ENCODE measurements at places on chromosomes 4 and X.

GRCh38 chr4:99612704-99613103 lies 38.1 kb downstream of the MTTP start:
- no peak for DNase-seq

DNA sequence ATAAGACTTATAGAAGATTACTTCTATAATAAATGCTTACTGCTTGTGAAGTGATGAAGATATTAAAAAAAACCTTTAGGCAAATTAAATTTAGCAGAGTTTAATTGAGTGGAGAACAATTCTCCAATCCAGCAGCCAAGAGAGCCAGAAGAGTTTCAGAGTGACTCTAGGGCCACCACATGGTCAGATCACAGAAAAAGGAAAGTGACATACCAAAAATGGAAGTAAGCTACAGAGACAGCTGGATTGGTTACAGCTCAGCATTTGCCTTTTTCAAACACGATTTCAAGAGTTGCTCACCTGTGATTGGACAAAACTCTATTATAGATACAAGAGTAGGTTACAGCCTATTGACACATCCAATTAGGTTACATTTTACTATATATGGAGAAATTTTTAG lies 79.0 kb upstream of the TRAM1L1 start:
- DNase-seq = no peak

DNA sequence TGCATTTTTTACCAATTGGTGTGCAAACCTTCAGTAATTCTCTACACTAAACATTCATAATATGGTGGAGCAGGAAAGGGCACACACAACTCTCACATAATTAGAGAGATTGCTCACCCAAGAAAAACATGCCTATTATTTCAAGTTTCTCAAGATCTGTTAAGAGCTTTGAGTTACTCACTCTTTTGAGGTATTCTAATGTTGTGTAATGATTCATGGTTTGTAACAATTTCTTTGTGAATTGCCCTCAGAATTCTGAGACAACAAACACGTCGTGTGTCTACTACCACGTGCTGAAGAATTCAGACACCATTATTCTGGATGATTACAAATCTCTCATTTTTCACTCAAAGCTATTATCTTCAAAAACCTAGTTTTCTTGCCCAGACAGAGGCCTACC lies 82.8 kb downstream of the PDGFC start:
- peak; percentile 38 for DNase-seq

DNA sequence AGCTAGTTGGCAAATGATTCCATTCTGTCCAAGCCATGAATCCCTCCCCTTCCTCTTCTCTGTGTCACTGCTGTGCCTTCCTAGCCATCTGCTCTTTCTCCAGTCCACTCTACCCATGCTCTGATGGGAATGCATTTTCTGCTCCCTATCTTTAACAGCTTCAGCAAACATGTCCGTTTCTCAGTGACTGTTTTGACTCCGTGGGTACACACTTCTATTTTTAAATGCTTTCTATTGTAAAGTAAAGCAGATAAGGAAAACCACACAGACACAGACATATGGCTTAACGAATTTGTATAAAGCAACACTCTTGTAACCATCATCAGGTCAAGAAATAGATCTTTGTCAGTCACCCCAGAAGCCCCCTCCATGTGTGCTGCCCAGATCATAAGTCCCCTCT lies 72.4 kb upstream of the KLHL13 start:
- DNase-seq = no peak

- no peak for DNase-seq
These were observed 883.3 kb downstream of the TRIML1 start for GRCh38 chr4:189022440-189023035.

- no peak for DNase-seq
These were observed 180.2 kb downstream of the FAM47B start for GRCh38 chrX:35122756-35123155.

- no peak for DNase-seq
These were observed 36.1 kb downstream of the HEPH start for GRCh38 chrX:66200050-66200664.

DNA sequence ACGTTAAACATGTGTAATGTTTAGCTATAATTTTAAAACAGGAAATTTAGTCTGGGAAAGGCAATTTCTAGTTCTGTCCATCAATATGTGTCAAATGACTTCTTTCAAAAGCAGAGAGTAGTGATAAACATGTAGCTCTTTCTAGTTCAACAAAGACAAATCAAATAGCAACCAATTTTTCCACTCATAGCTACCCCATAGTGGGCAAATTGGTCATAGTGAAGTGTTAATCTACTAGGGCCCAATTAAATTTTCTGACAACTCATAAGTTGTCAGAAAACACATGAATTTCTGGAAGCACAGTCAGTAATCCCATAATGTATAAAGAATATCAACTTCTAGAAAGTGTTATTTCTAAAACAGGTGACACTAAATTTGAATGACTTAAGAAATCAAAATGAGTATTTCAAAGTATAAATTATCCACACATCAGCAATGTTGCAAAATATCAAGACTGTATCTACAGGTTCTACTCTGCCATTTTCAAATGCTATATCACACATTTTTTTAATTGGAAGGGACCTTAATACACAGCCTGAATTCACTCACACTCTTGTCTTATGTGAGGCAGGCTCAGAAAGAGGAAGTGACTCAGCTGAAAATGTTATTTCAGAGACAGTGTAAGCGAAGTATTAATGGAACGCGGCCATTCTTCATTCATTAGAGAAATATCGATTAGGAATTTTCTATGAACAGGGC lies 7.7 kb downstream of the OCIAD2 start:
- DNase-seq = peak; percentile 14

DNA sequence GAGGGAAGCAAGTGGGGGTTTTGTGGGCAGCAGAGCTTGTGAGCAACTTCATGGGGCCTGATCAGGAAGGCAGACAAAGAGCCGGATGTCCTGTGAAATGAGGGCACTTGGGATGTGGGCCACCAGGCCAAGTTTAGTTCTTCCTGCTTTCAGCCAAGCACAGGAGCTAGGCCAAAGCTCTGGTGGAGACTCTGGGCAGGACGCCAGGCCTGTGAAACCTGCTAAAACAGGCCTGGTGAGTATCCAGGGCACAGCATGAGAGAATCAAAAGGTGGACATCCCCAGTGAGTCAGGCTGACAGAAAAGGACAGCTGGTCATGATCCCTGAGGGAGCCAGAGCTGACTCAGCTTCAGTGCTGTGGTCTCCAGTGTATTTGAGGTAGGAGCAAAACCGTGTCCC lies 95.7 kb downstream of the NPNT start:
- DNase-seq = no peak

GRCh38 chr4:132094017-132094416 lies 1055.1 kb upstream of the PCDH10 start:
- no peak for DNase-seq

DNA sequence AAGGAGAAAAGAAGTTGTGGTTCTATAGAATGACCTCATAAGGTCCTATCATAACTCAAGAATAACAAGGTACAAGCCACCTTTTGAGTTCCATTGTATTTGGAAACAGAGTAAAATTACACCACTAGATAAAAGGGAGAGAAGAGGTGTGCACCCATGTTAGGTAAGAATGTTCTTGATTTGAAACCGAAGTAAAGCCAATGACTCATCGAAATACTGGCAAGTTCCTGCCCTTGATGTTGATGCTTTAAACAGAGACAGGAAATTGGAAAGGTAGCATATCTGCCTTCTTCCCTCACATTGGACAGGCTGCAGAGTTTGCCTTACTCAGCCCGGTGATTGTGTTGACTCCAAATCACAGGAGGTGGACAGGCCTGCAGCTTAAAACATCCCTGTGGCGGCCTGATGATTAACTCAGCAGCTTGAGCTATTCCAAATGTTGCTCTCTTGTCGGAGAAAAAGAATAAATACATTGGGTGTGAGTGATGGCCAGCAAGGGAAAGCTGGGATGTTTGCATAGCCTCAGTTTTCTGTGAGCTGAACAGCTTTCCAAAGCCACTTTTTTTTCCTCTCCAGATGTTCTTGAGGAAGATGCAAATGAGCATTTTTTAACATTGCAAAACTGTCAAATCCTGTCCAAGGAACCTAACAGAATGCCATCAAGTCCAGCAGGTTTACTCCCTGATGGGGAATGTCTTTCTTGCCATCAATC lies 321.1 kb downstream of the NKX6-1 start:
- no peak for DNase-seq

GRCh38 chr4:2445130-2445529 lies 23.8 kb upstream of the RNF4 start:
- no peak for DNase-seq

GRCh38 chr4:111836601-111837000 lies 308.7 kb upstream of the FAM241A start:
- DNase-seq = no peak

- DNase-seq = no peak
These were observed 555.0 kb downstream of the ANKRD50 start for GRCh38 chr4:124157396-124158083.

DNA sequence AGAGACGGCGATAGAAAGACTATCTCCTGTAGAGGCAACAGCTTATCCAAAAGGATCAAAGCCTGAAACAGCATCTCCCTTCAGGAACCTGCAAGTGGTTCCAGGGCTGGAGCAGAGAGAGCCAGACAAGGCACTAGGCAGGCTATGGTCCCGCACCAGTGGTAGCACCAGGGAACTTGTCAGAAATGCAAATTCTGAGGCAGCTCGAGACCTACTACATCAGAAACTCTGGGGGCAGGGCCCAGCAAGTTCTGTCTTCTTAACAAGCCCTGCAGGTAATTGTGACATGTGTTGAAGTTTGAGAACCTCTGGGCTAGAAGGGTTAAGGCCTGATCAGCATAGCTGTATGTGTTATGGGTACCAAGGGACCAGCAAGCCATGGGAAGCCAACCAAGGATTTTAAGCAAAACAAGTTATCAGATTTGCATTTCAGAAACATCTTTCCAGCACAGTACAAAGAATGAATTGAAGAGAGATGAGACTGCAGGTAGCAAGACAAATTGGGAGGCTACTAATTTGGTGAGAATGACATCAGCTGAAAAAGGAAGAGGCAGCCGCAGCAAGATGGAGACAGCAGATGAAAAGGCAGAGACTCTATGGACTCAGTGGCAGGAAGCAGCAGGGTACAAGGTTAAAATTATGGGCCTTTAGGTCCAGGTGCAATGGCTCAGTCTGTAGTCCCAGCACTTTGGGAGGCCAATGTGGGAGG lies 139.7 kb downstream of the TSPAN5 start:
- no peak for DNase-seq

DNA sequence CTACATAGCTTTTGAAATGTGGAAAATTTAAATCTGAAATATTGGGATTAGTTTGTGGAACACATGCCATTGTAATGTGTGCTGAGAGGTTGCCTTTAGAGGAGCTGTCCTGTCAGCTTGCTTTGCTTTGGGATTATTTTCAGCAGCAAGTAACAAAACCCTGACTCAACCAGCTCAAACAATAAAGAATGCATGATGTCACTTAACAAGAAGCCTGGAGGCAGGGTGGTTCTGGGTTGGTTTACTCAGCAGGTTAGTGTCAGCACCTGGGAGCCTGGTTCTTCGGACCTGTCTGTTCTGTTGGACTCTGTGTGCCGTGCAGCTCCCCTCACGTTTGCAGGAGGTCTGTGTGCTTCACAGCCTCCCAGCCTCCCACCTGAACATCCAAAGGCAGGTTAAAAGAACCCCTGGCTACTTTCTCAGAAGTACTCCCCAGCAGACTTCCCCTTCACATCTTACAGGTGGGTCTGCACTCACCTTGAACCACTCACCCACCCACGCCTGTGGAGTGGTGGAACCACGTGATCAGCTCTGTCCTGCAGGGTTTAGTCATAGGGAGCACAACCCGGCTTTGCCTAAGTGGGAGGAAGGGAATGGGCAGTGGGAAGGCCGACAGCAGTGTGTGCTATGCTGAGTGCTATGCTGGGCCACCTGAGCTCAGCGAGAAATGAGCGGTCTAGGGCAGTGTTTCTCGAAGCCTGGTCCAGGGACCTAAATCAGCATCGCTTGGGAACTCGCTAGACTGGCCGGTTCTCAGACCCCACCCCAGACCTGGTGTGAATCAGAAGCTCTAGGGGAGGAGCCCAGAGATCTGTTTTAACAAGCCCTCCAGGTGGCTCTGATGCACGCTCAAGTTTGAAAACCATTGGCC lies 20.4 kb downstream of the TMEM131L start:
- DNase-seq = peak; percentile 65

GRCh38 chr4:122456231-122457116 lies at the start of gene IL2:
TSS of gene IL2 (minus strand) at chr4:122456725. CDS start at chr4:122456440, 285 bp downstream.
- DNase-seq = peak; percentile 6

- DNase-seq = no peak
These were observed 43.4 kb upstream of the PHF8 start for GRCh38 chrX:54087661-54088060.

GRCh38 chrX:13845721-13846378 lies 29.0 kb upstream of the GPM6B start:
- DNase-seq = no peak

GRCh38 chr4:140054861-140055260 lies 99.1 kb downstream of the MAML3 start:
- DNase-seq = no peak

GRCh38 chrX:102840871-102841705 lies 96.0 kb upstream of the RAB40AL start:
- no peak for DNase-seq

DNA sequence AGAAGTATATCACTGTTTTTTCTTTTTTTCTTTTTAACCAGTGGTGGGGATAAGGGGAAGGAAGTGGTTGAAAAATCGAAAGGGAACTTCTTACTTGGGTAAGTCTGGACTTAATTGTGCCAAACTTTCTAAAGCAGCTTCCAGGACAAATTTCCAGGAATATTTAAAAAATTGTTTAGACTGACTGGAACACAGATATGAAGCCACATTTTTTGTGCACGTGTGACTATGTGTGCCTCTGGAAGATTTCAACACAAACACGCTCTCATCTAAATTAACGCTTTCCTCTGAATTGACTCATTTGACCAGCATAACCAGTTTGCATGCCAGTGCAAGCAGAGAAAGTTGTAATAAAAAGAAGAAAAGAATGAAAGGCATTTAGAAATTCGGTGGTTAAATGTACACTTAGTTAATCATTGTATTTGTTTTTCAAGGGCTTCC lies 18.8 kb upstream of the YTHDC1 start:
- peak; percentile 77 for DNase-seq

DNA sequence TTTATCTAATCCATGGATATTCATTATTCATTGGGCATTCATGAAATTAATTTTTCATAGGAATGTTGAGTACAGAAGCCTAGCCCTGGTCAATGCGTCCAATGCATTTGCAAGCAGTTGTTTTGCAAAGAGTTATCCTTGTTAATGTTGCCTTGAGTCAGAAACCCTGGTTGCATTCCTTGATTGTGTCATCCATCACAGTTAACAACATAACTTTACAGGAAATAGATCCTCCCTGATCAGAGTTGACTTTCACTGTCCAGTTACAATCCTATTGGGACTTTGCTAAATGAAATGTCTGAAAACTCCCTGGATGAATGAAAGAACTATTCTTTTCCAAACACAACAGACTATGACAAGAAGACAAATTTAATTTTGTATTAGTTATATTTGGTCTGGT lies 924.3 kb upstream of the SLIT2 start:
- DNase-seq = no peak

DNA sequence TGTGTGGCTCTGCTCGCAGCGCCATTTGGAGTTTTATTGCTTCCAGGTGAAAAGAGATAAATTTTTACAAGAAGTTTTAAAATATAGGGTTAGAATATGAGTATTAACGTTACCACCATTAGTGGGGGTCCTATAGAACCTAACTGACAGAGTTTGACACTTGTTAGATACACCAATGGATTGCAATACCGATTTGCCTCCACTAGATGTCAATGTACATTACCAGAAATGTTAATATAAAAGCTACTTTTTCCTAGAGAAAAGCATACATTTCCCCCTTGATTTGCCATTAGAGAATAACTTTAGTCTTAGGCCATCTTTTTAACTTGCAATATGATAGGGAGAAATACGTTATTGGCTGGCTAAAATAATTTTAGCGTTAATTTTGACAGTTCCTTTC lies 108.4 kb downstream of the LINC00632 start:
- DNase-seq = no peak

GRCh38 chr4:69360271-69360670 lies 80.0 kb downstream of the UGT2B28 start:
- DNase-seq = no peak
